ENCODE measurements at places on chromosomes 12 and 14.
A peak's percentile ranks its signal among the peaks of the same experiment; 100 is the strongest.

DNA sequence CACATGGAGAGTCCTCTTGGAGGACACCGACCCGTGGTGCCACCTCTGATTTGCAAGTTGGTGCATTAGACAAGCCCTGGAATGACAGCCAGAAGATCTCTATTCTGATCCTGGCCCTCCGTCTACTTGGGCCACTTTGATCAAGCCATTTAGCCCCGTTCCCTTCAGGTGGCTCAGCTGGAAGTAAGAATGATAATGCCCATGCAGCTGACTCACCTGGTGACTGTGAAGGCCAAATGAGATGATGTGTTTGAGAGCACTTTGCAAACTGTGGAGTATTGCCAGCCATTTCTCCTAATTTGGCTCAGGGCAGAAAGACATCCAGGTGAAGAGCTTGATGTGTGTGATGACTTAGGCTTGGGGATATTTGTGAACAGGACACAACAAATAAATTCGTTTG is 165.9 kb downstream of the ETV6 start:
- DNase-seq, result no peak

- DNase-seq, result no peak
Measured at GRCh38 chr12:92272061-92272964, 126.7 kb upstream of the BTG1 start.

- DNase-seq, result no peak
Measured at GRCh38 chr12:1841586-1842182, 21.3 kb downstream of the LRTM2 start.

- no peak for DNase-seq
Measured at GRCh38 chr14:99822800-99823455, 29.7 kb downstream of the EML1 start.

GRCh38 chr14:39376667-39377403 is 55.4 kb downstream of the FBXO33 start:
- DNase-seq, result no peak

DNA sequence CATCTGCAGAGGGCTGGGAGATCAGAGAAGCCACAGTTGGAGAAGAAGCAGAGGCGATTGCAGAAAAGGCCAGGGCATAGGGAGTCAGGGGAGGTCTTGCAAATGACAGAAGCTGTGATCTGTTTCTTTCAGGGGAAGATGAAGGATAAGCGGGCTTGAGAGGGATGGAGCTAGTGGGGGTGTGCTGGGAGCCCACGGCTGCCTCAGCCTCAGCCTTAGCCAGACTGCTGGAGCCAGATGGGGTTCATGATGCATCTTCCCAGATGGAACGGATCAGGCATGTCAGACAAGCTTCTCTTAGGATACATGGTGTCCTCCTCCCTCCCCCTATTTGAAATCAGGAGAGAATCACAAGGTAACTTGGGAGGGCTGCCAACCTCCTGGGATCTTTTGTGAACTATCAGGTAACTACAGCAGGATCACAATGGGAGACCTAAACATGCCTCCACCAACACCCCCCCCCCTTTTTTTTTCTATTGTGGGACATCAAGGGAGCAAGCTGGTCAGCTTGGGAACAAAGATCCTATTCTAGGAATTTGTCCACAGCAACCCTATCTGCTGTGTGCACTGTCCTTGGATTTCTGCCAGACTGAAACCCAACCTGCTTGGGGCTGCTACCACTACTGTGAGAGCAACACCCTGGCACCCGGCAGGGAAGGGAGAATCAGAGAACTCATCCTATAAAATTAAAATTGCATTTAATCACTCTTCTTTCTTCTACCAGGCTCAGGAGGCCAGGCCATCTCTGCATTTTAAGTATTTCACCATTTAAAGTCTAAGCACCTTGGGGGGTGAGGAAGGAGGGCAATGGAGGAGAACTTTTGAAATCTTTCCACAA is 10.7 kb upstream of the ATP2A2 start:
- DNase-seq, result no peak

DNA sequence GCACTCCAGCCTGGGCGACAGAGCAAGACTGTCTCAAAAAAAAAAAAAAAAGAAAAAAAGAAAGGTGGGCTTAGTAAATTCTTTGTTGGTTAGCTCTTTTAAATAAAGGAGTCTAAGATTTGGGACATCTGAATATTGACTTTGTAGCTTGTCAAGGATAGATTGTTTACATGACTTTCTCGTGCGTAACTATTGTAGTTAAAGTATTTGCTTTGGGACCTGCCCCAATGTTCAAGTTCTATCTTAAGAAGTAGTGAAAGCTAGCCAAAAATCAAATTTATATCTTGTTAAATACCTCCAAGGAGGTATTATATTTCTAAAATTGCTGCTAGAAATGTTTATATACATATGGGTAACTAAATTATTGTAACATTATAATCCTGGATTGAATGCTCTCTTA is 32.4 kb downstream of the PTPN21 start:
- no peak for DNase-seq

- DNase-seq, result no peak
Measured at GRCh38 chr12:45637706-45638105, 91.8 kb upstream of the ARID2 start.

DNA sequence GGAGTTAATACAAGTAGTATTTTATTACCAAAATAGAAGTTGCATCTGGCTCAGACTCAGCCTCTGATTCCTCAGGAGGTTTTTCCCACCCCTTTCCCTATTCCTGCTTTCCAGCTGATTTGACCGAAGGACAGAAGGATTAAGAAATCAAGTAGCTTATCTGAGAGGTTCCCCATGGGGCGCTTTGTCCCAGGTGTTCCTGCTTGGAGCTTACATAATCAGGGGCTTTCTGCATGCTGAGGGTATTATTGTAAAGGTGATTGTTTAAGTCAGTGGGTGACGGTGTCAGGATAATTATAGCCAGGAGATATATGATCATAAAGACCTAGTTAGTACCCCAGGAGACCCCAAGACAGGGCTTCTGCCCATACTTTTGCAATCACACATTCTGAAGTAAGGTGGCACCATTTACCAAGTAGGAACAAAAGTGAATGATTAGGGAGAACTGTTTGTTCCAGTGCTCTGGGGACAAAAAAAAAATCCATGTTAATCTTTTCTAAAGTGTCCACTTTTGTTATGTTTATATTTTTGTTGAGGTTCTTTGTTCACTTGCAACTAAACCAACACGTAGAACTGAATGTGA is 921.3 kb downstream of the NRXN3 start:
- no peak for DNase-seq

- no peak for DNase-seq
Measured at GRCh38 chr14:75631453-75631831, 29.2 kb downstream of the ERG28 start.

GRCh38 chr12:27672051-27672450 is 24.2 kb upstream of the REP15 start:
- DNase-seq, result no peak

- DNase-seq, result no peak
Measured at GRCh38 chr14:89332031-89332430, 85.0 kb downstream of the FOXN3 start.

GRCh38 chr12:115623764-115624334 is 653.6 kb downstream of the MED13L start:
- no peak for DNase-seq

GRCh38 chr12:129607756-129608155 is 296.1 kb downstream of the TMEM132D start:
- DNase-seq, result no peak

DNA sequence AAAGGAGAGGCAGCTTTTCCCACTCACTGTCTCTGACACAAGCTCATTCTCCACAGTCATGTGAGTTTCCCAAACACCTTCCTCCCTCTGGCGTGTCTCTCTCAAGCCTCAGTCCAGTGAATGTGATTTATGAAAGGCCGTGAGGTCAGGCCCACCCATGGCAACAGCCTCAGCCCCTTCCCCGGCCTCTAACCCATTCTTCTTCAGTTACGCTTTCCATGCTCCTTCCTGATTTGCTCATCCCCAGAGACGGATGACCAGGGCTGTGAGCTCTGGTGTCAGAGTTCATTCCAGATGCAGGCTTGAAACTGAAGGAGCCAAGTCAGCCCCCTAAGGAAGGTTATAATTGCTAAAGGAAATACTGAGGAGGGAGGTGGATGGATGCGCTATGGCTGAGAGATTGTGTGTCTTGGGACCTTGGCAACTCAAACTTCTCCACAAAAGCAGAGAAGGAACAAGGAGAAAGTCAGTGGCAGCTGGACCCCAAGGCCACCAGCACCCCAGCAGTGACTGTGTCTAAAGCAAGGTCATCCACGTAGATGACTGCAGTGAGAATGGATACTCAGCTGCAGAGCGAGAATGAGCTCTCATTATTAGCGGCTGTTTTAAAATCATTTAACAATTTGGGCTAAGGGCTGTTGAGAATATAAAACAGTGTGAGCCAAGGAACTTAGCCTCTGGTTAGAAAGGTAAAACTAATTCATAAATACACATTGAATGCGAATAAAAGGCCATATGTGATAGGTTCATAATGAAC is 84.1 kb downstream of the FBXL14 start:
- DNase-seq, result no peak

GRCh38 chr12:66365718-66366490 is 63.6 kb downstream of the HELB start:
- DNase-seq, result no peak

GRCh38 chr14:70855486-70855885 is 46.2 kb upstream of the MAP3K9 start:
- no peak for DNase-seq

- DNase-seq, result no peak
Measured at GRCh38 chr14:42480255-42480654, 873.6 kb downstream of the LRFN5 start.

DNA sequence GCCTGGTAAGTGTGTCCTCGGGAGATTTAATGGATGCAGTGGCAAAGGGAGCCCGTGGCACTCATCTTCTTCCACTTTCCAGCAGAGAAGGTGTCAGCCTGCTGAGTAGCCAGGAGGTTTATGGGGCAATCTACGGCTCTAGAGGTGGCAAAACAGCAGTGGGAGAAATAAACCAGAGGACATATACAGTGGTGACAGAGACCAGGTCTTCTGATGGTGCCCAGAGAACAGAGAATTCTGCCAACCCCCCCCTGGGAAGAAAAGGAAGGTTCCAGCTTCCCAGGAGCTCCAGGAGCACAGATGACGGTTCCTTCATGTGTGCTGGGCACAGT is 43.0 kb downstream of the SMIM41 start:
- DNase-seq, result no peak

- DNase-seq, result no peak
Measured at GRCh38 chr12:50344775-50345174, 51.6 kb downstream of the FAM186A start.

DNA sequence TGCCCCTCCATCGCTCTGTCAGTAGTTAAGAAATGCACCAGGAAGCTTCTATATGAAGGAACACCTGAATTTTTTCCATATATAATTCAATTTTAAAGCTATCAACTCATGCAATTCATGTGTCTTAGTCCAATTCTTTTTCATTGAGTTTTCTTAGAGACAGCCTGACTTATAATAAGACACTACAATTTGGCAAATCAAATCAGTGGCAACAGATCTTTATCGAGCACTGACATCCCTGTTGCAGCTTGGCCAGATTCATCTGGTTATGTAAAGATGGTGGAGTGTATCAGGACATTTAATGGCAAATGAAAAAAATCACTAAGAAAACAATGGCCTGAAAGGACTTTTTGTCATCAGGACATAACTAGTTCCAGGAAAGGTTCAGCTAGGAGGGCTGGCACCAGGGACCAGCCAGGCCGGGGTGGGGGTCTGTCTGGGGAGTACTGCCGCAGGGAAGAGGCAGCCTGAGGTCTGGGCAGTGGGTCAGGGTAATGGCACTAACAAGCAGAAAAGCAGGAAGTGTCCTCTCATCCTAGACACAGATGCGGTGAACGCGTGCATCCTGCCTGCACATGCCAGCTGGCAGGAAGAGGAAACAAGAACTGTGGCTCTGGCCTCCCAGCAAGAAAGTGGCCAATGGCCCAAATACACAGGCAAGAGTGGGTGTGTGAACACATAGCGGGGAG is 100.5 kb upstream of the LMNTD1 start:
- no peak for DNase-seq

DNA sequence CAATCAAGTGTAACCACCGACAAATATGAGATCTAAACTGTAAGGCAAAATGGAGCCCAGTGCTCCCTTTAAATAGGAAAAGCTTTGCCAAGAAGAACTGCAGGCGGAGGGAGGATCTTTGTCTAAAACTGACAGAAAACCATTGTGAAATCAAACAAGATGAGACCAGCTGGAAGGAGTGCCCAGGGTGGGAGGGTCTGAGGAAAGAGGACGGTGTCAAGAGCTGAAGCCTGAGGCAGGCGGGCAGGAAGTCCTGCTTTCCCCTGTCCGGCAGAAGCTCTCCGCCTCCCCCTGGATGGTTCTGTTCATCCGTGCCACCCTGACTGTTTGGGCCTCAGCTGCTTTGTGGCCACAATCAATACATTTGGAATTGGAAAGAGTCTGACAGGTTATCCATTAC is 37.5 kb downstream of the CDC42BPB start:
- DNase-seq, result no peak

DNA sequence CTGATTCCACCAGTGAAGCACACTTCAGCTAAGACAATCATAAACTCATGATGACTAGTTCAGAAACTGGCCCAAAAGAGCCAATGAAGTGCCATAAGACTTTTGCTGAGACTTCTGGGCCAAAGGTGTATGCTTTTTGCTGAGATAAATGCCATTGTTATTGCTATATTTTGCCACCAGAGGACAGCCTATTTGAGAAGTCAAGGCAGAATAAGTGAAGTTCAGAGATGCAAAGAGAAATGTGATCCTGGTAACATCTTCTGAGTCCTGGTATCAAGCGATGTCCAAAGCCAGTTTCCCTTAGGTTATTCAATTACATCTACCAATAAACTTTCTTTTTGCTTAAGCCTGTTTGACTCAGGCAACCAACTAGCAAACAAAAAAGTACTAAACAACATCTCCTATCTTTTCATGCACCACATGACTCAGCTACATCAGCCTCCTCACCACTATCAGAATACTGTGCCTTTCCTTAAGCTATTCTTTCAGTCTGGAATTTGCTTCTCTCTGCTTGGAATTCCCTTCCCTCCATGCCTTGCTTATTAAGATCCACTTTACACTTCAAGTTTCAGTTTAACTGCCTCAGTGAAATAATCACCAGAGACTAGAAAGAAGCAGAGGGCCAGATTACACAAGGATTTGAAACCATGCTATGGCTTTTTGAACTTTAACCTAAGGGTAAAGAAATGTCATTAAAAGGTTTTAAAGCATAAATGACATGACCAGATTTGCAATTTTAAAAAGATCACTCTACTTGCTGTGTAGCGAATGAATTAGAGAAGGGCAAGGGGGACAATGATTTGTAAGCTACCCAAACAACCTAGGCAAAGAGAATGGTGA is 14.0 kb downstream of the CRY1 start:
- peak; percentile 39 for DNase-seq
